ENCODE measurements at places on chromosomes 11 and 22. TPM values are rescaled to one million over a fixed set of nuclear protein-coding genes. Genes with fewer than 3 reads are reported as not detected.

The KRTAP5-1 gene
- not detected for total RNA-seq

The CHEK2 gene
- 21.3 TPM for total RNA-seq

The ZNF280B gene
- total RNA-seq = 0.10 TPM

GRCh38 chr22:20951151-20951931 lies 15.7 kb upstream of the AIFM3 start:
- peak; percentile 85 for DNase-seq

The MSANTD4 gene
- 5.9 TPM for total RNA-seq

DNA sequence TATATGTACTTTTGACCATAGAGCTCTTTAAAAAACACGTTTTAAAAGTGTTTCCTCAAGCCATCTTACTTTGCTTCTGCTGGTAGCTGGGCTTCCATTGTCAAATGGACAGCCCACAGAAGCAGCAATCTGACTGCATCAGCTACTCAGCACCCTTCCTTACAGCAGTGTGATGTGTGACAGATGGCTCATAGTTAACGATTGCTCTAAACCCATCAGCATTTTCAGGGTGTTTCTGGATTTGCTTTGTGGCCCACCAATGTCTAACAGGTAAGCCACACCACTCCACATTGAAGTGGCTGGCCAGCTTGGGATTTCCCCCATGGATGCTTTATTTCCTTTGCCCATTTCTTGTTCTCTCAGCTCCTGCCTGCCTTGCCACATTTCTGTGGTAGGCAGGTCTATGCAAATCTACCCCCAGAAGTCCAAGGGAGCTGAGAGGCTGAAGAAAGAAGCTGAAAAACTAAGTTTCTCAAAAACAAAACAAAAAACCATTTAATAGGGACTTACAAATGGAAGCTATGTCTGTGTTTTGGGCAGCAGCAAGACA lies 7.3 kb upstream of the FAR1 start:
- DNase-seq = no peak

The DNAJB7 gene
- not detected for total RNA-seq

The MMP13 gene
- 0.13 TPM for total RNA-seq

GRCh38 chr11:33317662-33318061 lies 60.5 kb downstream of the HIPK3 start:
- no peak for DNase-seq

DNA sequence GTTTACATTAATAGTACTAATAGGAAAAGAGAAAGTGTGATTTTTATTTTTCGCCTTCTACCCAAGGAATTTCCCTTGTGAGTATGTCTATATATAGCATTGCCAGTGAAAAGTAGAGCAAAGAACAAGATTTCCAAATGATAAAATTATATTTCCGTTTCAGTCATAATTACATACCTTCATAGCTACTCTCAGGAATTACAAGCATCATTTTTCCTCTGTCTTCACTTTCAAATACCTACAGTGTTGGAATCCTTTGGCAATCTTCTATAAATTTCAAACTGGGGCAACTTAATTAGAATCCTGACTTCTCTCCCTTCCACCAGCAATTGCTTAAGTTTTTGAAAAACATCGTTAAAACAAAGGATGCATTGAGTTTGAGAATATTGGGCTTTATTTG lies 35.5 kb upstream of the SPON1 start:
- no peak for DNase-seq

The SEZ6L gene
- total RNA-seq = not detected

DNA sequence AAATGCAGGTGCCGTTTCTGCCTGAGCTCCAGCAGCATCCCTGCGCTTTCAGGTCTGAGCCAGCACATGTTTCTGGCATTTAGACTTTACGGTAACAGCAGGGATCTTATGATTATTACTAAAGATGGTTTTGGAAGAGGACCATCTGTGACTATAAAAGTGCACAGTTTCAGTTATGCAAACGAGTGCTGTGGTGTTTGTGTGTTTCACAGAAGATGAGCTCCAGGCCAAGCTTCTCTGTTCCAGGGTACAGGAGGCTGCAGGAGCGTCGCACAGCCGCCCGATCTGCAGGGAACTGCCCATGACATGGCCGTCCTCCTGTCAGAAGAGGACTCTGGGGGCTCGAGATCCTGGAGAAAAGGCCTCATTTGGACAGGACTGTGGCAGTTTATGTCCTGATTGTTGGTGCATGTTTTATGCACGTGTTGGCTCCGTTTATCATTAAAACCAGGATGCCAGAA lies 297.3 kb downstream of the TBC1D22A start:
- DNase-seq = no peak

The DDIAS gene
- 5.7 TPM for total RNA-seq

DNA sequence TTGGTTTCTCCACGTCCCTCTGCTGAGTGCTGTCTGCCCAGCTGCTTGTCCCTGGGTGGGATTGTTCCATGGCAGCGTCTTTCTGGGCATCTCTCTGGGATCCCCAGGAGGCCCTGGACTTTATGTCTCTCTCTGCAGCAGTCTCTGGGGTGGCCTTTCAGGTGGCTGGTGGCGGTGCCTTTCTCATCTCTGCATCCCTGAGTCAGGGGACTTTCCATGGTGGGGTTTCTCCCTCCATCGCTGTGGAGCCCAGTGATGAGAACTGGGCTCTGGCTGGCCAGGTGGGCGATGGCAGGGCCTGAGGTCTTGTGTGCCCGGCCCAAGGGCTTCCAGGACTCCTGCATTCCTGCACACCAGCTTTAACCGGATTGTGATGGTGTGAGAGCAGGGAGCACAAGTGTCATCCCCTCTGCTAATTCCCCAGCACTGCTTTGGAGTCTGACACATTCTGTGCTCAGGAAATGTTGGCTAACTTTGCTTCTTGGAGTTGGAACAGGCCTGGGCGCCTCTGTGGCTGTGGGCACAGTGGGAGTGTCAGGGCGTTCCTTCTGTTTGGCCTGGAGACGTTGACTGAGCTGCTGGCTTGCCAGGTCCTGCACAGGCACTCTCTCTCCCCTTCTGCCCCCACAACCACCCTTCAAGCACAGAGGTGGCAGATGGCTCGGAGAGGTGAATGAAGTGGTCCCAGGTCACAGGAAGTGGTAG lies 27.9 kb downstream of the FAM83F start:
- no peak for DNase-seq

The CADM1 gene
- total RNA-seq = not detected

DNA sequence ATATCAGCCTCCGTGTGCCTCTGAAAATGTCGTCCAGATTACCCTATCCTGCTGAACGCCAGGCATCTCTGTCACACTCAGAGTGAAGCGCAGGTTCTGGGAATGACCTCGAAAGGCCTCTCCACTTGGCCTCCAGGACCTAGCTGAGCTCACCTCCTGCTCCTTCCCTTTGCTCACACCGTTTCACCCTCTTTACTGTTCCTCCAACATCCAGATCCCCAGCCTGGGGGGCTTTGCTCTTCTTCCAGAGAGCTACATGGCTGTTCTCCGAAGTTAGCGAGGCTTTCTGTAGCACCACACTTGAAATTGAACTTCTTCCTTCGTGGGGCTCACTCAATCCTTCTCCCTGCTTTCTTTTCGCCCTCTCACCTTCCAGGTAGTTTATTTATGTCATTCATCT lies 27.9 kb downstream of the GLB1L2 start:
- DNase-seq = no peak

The PANX3 gene
- total RNA-seq = not detected

The SLC43A3 gene
- total RNA-seq = not detected

The NNMT gene
- total RNA-seq = 60.2 TPM

GRCh38 chr11:86673055-86673843 lies 833 bp upstream of the ME3 start:
- no peak for DNase-seq

DNA sequence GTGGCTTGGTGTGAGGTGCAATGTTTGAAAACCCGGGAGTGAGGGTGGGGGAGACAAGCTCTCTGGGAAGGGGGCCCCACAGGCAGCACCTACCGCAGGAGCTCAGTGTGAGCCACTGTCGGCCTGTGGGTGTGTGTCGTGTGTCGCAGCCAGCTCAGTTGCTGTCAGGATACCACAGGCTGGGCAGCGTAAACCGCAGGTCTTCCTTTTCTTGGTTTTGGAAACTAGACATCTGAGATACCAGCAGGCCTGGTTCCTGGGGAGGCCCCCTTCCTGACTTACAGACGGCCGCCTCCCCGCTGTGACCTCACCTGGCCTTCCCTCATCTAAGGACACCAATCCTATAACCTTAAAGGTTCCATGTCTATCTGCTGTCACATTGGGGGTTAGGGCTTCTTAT lies 19.4 kb downstream of the IRF7 start:
- no peak for DNase-seq

The NRXN2 gene
- not detected for total RNA-seq

- DNase-seq = no peak
Measured at GRCh38 chr11:86395061-86395551, 20.4 kb downstream of the CCDC81 start.

DNA sequence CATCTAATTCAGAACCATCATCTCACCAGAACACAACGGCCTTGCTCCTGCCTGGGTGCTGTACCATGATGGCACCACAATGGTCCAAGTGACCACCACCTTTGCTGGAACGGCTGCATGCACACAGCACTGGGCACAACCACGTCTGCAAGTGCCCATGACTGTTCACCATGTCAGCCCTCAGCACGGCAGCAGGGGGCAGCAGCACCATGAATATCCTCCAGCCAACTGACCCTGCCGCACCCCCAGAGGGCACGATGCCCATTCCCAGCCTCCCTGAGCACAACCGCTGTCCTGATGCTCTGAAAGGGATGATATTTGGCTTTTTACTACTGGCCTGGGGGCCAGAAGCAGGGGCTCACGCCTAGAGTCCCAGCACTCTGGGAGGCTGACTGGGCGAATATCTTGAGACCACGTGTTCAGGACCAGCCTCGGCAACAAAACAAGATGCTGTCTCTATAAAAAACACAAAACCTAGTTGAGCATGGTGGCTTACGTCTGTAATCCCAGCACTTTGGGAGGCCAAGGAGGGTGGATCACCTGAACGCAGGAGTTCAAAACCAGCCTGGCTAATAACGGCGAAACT lies 25.7 kb downstream of the DRD4 start:
- peak; percentile 86 for DNase-seq

GRCh38 chr22:17612057-17612456 lies 16.5 kb downstream of the ATP6V1E1 start:
- DNase-seq = no peak

The KCNQ1OT1 gene
- 3.2 TPM for total RNA-seq

DNA sequence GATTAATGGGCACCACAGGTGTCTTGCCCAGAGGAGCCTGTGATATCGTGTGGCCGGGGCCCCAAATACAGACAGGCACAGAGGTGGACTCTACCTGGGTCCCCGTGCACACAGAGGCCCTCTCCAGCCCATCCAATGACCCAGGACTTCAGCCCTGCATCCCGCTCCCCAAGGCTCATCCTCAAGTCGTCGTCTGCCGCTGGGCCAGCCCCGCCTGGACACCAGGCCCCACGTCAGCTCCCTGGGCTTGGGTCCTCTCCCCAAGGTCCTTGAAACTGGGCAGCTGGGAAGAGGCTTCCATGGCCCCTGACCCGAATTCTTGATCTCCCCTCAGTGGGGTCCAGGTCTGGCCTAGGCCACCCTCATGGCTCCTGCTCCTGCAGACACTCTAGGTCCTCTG lies 20.2 kb downstream of the SHISAL1 start:
- DNase-seq = no peak

GRCh38 chr11:98423933-98424332 lies 596.8 kb upstream of the CNTN5 start:
- DNase-seq = no peak

DNA sequence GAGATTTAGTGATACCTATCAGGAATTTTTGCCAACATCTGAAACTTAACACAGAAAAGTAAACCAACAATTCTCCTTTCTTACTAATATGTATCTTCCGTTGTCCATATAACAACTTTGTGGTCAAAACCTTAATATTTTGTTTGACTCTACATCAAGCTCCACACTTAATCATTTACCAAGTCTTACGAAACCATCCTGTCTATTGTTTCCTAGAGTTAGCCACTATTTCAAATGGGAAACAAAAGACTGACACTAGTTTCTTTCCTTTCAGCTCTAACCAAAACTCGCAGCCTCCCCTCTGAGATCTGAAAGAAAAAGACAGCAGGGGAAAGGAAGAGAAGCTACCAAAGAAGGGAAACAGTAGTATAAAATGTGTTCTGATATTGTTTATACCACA lies 26.5 kb upstream of the PRDM10 start:
- DNase-seq = peak; percentile 65

DNA sequence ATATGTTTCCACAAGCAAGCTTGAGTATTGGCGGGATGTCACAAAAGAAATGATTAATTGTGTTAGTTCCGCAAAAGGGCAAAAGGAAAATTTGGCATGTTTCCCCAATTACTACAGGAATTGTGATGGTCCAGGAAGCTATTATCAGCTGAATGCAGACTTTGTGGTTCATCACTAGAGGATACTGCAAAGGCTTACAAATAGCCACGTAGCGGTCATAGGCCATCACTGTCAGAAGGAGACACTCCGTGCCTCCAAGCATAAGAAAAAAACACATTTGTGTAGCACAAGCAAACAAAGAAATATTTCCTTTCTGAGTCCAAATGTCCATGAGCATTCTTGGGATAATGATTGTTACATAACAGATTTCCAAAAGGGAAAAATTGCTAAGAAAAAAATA lies 1.8 kb downstream of the OR10AG1 start:
- no peak for DNase-seq

DNA sequence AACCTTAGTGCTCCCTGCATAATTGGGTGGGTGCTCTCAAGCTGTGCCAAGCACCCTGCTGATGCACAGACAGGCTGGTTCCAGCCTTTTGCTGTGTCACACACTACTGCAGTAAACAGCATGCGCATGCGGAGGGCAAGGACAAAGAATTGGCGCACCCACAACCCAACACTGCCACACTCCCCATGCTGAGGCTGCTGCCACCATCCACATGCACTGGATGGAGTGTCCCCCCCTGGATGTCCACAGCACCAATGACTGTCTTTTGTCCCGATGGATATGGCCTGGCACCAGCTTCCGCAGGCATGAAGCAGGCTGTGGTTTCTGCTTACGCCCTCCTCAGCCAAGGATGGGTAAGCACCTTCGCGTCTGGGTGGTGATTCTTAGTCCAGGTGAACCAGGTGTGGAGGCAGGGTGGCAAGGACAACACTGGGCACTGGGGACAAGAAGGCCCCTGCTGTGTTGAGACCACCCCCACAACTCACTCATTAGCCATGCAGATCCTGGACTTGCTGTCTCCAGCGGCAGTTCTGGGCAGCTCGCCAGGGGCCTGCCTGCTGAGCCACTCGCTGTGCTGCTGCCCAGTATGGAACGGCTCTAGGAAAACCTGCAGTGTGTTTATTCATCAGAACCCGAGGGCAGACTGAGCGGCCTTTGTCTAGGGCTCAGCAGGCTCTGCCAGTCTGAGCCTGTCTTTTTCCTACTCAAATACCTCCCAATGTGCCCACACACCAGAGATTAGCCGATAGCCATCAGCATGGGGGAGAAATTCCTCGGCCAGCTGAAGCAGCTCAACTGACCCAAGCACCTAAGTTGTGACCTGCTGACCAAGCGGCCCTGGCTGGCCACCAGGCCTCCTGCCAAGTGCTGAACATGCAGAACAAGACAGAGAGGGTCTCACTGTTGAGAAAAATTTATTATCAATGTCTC lies 8.2 kb upstream of the NAP1L4 start:
- no peak for DNase-seq

DNA sequence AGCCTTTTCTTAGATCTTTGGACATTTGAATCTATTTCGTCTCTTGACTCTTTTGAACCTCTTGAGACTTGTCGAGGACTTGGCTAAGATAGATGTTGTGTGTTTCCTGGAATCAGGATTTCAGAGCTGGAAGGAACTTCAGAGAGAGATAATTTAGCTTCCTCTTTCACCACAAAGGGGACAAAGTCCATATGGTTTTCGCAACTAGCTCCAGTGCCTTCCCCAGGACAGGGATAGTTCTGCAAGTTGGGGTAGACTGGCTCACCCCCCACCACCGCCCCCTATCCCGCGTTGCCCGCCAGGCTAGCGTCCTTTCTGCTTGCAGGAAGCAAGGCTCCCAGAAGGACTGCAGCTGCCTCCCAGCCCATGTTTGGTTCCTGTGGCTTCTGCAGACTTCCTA lies 75.7 kb upstream of the MYO18B start:
- peak; percentile 29 for DNase-seq

- peak; percentile 58 for DNase-seq
Measured at GRCh38 chr22:27885977-27886842, 32.8 kb downstream of the PITPNB start.
